ENCODE measurements at places on chromosomes 4 and X.

DNA sequence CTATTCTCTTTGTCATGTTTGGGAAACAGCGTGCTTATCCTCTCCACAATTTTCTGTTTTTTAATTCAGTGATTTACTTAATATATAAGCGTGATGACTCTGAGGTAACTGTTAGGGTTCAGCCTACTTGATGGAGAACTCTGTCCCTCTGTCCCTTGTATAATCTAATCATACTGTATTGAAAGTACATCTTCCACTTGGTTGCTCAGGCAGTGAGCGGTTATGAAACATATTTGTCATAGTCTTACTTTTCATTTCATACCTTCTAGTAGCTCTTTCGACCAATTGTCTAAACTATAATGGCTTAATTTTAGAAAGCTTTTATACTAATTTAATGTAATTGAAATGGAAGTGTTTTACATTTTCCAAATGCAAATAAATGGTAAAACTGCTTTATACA lies 469.0 kb downstream of the TLL1 start:
- no peak for DNase-seq

GRCh38 chr4:139514382-139515059 lies 41.5 kb downstream of the SETD7 start:
- DNase-seq = no peak

DNA sequence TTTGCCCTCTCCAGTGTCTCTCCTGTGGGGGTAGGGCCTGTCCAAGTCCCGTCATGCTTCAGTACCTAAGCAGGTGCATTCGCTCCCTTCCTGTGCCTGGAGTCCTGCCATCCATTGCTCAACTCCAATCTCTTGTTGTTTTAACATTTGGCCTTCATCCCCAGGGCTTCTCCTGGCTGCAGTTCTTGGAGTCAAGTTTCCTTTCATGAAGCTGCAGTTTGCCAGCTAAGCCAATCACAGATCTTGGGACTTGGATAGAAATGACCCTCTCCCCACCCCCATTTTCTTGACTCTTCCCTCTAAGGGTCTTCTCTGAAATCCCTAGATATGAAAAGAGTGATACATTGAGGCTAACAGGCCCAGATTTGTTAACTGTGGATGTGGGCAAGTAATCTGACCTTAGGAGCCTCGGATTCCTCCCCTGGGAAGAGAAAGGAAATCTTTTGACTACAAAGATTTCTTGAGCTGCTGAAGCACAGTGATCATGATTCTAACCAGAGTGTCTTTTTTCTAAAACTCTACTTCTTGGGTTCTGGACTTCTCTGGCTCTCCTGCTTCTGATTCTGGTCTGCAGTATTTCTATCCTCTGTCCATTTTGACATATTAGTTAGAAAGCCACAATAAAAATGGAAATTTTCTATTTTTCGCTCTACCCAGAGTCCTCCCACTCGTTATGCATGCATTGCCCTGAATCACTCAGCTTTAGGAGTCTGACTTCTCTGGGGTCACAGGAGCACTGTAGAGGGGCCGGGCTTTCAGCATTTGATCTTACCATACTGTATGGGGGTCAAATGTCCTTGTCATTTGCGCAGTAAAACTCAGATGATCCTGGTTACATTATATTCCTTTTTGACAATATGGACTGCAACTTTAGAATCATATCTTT lies 61.0 kb downstream of the CHRNA9 start:
- DNase-seq = no peak

DNA sequence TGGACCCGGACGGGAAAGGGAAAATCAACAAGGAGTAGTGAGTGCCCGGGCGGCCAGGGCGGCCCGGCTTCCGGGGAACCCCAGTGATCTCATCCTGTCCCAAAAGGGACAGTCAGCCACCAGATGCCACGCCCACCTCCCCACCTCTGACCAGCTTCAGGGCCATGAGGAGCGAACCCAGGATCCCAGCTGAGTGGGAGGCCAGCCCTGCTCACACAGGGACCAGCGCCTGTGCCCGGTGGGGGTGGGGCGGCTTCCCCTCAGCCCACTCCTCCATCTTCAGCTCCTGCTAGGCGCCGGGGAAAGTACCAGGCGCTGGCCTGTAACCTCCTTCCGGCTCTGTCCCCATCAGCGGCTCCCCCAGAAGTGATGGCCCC lies 6.2 kb downstream of the MYL5 start:
- DNase-seq = no peak

DNA sequence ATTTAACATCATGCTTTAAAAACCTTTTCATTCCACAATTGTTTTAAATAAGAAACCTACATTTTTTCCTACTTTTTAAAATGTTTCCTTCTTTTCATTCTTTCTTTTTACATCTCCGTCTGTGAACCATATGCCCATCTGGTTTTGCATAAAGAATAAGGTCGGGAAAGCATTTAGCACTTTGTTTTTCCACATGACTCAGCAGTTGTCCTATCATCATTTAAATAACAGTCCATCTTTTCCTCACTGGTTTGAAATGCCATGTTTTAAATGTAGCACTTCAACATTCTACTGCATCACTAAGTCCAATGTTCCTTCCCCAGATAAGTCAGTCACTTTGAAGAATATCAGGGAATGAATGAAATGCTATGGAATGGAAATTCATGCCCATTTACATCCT lies 128.4 kb downstream of the SH3RF1 start:
- no peak for DNase-seq

GRCh38 chr4:120703908-120704307 lies 218.6 kb downstream of the PRDM5 start:
- DNase-seq = no peak

- no peak for DNase-seq
Observed at GRCh38 chr4:5322321-5322720, 271.0 kb downstream of the STK32B start.

DNA sequence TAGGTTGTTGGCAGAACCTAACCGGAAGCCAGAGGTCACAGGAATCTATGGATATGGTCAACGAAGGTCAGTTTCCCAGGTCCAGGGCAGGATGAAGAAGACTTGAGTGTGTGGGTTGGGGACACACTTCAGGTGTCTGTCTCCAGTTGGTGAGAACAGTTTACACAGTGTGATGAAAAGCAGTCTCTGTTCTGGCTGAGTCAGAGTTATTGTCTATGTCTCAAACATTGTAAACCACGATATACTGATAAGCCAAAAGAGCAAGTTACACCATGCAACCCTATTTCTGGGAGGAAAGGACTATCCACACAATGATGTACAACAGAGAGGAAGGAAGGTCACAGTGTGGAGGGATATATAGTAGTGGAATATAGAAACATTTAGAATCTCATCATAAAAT lies 187.1 kb upstream of the C1QTNF7 start:
- no peak for DNase-seq

GRCh38 chrX:129058405-129058804 lies 464.9 kb downstream of the SMARCA1 start:
- no peak for DNase-seq

DNA sequence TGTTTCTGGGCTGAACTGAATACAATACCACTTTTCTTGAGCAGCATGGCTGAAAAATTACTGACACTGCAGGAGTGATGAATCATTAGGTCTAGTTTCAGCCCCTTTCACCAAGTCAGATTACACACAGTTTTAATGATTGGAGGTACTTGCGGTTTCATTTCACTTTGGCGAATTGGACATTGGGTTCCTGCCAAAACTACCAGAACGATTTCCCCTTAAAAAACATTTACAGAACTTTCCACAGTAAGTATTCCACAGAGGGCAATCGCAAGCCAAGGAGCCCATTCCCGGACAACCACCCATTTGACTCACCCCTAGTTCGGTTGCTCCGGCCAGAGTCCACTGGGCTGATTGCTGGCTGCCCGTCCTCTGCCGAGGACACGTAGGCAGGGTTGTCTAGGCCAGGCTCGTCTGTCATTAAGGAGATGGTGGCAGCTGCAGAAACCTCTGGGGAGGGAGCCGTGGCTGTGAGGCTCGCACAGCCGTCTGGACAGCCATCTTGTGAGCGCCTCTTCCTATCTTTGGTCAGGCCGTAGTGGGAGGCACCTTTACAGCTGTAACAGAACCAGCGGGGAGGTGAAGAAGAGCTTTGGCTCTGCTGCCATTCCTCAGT lies 83.5 kb downstream of the LNX1 start:
- no peak for DNase-seq

GRCh38 chrX:2387614-2388239 lies 113.0 kb downstream of the DHRSX start:
- DNase-seq = no peak

DNA sequence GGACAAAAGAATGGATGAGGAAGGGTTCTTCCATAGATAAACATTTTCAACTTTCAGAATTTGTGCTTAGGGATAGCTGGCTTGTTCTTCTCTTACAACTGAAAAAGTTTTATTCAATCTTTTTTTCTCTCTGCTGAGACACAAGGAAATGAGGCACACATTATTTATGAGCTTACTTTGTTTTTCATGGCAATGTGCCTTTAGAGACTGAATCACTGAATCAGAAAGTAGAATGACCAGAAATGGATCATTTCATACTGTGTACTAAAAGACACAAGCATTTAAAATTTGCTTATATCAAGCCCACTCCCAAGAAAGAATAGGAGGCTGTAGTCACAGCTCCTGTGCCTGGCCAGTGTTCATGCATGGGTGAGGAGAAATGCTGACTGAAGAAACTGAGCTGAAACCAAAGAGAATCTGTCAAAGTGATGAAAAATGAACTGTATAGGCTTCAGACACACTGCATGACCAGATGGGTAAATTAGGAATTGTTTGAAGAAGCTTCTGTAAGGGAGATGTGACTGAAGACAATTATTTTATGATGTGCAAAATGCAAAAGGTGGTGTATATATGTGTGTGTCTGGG lies 413.8 kb downstream of the RAPGEF2 start:
- no peak for DNase-seq

- DNase-seq = no peak
Observed at GRCh38 chr4:76881375-76881774, 16.6 kb downstream of the SOWAHB start.

DNA sequence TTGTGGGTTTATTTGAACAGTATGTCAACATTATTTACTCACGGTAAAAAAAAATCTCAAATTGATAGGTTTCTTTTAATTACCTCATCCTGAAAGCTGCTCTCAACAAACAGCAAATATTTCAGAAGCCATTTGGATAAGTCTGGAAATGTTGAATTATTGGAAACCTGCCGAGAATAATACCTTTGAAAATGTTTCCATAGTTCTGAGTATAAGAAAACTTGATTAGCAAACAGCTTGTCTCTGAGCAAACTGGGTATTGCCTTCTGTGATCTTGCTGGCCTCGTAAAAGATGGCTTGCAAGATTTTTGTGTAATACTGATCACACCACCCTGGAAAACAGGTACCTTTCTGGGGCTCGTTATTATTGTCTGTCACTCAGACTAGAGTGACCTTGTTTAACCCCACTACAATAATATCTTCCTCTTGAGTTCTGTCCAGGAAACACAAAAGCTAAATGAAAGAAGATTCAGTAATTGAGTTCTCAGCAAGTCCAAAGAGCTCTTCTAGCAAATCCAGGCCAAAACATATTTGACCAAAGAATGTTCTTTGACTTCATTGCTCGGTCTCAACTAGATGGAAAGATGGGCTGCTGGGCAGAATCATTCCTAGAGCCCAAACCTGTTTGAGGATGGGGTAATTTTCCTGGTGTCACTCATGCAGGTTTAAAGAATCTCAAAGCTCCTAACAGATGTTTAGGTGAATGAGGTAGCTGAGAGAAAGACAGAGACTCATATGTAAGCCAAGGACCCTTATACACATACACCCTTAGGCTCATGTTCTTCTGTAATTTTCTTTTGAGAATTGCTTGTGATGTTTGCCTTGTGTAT lies 255.6 kb upstream of the JADE1 start:
- no peak for DNase-seq
